ENCODE measurements at places on chromosomes 6 and 20.

DNA sequence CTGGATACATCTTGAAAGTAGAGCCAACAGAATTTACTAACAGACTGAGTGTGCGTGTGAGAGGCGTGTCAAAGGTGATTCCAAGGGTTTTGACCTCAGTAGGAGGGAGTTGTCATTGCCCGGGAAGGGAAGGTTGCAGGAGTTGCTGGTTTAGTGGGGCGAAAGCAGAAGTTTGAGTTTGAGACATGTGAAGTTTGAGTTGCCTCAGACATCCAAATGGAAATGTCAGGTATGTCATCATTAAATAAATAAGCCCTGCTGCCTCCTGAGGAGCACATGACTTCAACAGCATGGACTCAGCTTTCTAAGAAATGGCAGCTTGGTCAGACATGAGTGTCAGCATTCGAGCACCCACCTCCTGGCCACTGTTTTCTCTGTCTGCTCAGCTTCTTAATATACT lies 26.6 kb upstream of the TGM2 start:
- DNase-seq = no peak

- DNase-seq = no peak
Measured at GRCh38 chr20:32823078-32823477, 3.3 kb downstream of the MAPRE1 start.

- no peak for DNase-seq
Measured at GRCh38 chr6:2462831-2463230, 217.4 kb upstream of the GMDS start.

GRCh38 chr20:2237059-2237458 lies 58.7 kb upstream of the TGM3 start:
- no peak for DNase-seq

DNA sequence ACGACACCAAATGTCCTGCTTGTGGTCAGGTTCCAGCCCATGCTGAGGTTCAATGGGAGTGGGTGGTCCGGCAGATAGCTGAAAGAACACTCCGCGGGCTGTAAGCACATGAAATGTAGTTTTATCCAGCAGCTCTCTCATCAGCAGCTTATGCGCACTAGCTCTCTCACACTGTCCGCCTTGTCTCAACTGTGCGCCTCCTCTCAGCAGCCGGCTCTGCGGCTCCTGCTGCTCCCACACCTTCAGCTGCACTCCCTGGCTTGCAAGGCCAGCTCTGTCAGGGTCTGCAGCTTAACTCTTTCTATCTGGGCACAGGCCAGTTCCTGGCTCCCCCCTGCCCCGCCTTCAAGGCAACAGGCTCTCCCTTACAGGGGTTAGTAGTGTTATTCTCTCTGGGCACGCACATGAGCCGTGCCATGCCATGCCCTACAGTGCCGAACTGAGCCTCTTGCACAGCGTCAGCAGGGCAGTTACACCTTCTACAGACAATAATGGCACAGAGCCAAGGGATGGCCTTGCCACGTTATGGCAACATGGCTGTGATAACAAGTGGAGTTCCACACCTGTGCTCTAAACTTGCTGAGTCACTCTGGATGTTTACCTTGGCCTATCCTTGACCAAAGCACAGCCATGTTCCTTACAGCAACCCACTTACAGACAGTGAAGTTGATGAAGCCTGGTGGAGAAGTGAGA lies 84.0 kb upstream of the LRFN2 start:
- DNase-seq = no peak

DNA sequence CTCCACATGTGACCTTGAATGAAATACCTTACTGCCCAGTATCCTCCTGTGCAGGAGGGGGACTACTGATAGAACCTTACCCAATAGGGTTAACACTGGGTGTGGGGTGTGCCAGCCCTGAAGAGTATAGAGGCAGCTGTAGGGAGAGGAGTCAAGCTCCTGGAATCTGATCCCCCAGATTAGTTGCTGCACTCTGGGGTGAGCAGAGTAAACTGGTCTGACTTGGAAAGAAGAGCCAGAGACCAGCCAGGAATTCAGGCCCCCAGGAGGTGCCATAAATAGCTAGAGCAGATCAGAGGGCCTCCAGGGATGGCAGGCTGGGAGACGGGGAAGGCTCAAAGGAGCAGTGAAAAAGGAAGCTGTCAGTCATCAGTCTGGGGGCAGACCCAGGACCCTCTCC lies 3.5 kb upstream of the APOBEC2 start:
- DNase-seq = no peak

DNA sequence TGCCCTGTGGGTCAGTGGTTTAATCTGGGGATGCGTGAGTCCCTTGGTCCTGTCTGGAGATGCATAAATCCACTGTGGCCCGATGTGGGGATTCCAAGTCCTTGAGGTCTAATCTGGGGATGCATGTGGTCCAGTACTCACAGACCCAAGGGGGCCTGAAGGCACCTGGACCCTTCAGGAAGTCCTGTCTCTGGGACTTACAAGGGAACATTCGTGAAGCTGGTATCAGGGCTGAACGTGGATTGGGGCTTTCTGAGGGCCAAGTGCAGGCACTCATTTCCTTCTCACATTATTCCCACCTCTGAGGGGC lies 25.2 kb upstream of the GTSF1L start:
- no peak for DNase-seq

DNA sequence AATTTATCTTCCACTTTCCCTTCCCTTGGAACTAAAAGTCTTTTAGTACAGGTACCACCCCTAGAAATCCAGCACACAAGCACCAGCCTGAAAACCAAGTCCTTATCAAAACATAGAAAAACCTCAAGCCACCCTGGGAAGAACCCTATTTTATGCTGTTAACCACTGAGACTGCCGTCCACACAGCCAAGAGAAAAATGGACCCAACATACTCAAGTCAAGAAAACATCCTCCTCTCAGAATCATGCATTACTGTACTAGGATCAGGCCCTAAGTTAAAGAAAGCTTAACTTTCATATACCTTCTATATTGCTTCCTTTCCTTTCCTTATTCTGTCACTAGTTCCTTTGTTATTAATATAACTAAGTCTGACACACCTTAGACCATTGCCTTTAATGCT lies 16.9 kb upstream of the GOPC start:
- no peak for DNase-seq

- DNase-seq = no peak
Measured at GRCh38 chr20:50681359-50682064, 9.8 kb downstream of the RIPOR3 start.

DNA sequence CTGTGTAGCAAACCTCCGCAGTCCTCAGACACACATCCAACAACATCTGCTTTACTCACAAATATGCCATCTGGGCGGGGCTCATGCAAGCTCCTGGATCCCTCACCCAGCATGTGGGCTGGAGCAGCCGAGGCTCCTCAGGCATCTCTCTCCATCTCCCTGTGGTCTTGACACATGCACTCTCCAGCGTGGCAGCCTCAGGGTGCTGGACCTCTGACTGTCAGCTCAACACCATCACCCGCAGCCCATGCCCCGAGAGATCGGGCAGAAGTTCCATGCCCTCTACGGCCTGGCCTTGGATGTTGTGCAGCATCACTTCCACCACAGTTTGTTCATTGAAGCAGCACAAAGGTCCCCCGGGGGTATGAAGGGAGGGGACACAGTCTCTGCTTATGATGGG lies 32.6 kb upstream of the CD93 start:
- DNase-seq = no peak

- DNase-seq = no peak
Measured at GRCh38 chr6:110364364-110365105, 6.4 kb upstream of the METTL24 start.

DNA sequence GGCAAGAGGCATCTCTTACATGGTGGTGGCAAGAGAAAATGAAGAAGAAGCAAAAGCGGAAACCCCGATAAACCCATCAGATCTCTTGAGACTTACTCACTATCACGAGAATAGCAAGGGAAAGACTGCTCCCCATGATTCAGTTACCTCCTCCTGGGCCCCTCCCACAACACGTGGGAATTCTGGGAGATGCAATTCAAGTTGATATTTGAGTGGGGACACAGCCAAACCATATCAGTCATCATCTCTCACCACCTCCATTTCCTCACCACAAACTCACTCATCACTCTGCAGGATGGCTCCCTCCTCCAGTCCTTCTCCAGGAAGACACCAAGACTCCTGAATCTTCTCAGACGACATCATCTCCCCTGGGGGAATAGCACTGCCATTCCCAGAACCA lies 25.8 kb upstream of the SLC16A10 start:
- no peak for DNase-seq

DNA sequence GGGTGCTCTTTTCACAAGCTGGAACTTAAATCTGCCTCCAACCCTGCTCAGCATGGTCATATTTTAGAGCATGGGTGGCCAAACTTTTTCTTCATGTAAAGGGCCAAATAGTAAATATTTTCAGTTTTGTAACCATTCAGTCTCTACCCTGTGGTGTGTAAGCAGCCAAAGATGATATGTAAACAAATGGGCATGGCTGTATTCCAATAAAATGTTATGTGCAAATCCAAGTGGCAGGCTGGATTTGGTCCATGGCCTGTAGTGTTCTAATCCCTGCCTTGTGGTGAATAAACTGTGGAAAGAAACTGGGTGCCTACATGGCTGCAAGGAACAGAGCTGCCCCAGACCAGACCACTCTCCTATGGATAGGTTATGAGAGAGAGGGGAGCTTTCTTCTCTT lies 32.7 kb downstream of the OGFRL1 start:
- DNase-seq = no peak

- DNase-seq = peak; percentile 17
Measured at GRCh38 chr6:169720207-169720855, 4.0 kb downstream of the PHF10 start.

DNA sequence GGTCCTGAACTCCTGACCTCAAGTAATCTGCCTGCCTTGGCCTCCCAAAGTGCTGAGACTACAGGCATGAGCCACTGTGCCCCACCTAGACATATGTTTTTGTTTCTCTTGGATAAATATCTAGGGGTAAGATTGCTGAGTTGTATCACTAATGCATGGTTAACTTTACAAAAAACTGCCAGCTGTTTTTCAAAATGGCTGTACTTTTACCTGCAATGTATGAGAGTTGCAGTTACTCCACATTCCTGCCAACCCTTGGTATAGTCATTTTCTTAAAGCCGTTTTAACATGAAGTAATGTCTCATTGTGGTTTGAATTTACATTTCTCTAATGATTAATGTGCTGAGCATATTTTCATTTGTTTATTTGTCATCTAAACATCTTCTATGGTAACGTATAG lies 289.7 kb downstream of the UTRN start:
- no peak for DNase-seq

DNA sequence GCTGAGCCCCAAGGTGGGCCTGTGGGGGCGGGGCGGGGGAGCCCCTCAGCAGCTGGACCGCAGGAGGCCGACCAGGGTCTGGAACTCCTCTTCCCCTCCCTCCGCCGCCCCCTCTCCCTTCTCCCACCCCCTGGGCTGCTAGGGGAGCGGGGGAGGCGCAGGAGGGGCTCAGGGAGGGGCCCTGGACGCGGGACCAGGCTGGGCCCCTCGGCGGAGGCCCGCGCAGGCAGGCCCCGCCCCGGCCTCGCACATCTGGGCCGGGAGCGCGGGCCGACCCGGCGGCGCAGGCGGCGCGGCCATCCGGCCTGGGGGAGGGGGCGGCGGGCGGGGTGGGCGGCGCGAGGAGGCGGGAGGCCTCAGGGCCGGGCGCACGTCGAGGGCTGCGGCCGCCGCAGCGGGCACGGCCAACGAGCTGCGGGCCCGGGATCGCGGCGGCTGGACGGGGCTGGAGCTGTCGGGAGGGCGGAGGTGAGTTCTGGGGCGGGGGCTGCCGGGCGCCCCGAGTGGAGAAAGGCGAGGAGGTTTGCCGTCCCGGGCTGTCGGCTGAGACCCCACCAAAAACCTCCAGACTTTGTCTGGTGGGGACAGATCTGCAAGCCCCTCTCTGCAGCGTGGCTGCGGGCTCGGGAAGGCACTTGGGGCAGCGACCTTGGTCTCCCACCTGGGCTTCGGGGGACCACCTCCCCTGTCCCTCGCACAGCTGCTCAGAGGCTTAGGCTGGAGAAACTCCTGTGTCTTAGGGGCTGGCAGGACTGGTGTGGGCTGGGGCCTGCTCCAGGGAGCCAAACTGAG lies at the start of gene HSPA12B:
Gene HSPA12B, plus strand, starts transcription at position 359 of the 792 bp plus-strand sequence. CDS start 5,990 bp downstream, outside the sequence.
- DNase-seq = no peak

DNA sequence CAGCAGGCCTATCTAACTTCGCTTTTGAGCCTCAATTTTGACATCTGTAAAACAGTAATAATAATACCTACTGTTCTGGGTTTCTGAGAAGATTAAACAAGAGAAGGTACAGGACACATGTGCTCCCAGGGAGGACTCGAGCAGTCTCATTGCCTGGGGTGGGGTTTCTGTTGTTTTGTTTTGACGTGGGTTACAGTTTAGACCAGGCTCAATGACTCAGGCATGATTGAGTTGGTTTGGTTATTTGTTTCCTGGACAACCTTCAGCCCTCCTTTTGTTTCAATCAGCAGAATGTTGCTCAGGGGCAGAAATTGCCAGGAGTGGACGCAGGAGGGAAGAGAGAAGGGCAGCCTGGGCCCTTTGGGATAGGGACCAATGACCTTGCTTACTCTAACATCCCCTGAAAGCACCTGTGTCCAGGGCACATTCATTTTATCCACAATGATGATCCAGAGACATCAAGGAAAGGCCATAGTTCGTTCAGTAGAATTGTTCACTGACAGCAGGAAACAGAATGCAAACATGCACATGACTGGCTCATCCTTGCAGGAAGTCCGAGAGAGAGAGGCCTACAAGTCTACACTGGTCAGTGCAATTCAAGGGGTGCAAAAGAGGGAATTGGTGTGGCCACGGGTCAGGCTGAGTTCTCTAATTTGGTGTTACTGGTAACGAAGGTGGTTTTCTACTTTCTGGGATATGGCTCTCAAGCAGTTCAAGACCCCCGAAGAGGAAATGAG lies 74.5 kb upstream of the MRPS10 start:
- no peak for DNase-seq

DNA sequence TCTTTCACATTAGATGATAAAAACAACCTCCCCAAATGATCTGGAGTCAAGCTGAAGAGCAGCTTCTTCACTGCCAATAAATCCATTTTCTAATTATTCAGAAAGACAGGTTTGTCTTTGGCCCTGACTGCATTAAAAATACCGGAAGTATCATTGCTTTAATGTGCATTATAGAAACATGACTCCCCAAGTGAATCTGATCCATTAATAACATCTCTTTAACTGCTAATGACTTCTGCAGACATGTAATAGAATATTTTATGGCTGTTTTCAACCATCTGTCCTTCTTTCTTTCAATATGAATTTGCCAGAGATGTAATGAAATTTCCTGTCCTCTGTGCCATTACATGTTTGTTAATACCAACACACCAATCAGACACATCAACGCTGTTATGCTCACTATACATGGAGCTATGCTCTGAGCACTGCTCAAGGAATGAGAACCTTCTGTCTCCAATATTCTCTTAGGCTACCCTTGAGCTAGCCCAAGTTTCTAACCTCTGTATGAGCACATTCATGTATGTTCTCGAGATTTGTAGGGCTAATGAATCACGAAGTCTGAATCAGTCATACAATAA lies 87.8 kb downstream of the LYRM4 start:
- DNase-seq = no peak

DNA sequence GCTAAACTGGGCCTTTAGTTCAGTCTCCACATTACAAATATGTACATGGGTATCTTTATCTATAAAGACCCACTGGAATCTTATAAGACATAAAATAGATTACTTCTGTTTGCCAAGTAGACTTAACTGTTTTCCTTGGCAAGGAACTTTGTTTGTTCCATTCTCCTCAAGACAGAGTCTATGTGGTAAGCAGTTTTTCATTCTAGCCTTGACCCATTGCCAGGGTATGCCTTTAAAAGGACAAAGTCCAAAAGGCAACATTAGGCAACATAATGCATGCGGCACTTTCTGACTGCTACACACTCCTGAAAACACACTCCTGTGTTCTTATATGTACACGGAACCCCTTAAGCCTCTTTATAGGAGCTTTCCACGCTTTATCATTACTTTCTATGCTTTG lies 20.4 kb downstream of the VNN1 start:
- no peak for DNase-seq

- DNase-seq = no peak
Measured at GRCh38 chr20:55090286-55090685, 614.9 kb downstream of the DOK5 start.

All from CD4-positive, CD25-positive, alpha-beta regulatory T cell (primary cell).